Stomach (tissue), 19 donors: ENCODE measurements at places on chromosomes 3 and 15. TPM values are rescaled to one million over a fixed set of nuclear protein-coding genes. Genes with fewer than 3 reads are reported as not detected.

Gene TMC3
- not detected for polyA plus RNA-seq

Gene MINDY4B
- not detected for polyA plus RNA-seq

Gene ANKRD63
- polyA plus RNA-seq, result not detected

Gene UNC13C
- polyA plus RNA-seq, result not detected

Gene SLC51A
- not detected for polyA plus RNA-seq

Gene FSIP1
- polyA plus RNA-seq, result 0.08 TPM

Gene ZBTB47
- 40.0 TPM for polyA plus RNA-seq

Gene EPHA6
- not detected for polyA plus RNA-seq

Gene CCDC80
- 11.8 TPM for polyA plus RNA-seq

Gene USF3
- polyA plus RNA-seq, result 3.3 TPM

Gene TMA7
- polyA plus RNA-seq, result 660 TPM

Gene MAN2A2
- polyA plus RNA-seq, result 16.4 TPM

Gene PLAAT1
- 1.6 TPM for polyA plus RNA-seq
